ENCODE measurements at places on chromosomes 2 and 18. TPM values are rescaled to one million over a fixed set of nuclear protein-coding genes. Genes with fewer than 3 reads are reported as not detected.

ARL5A gene
- total RNA-seq: 45.3 TPM

PXDN gene
- total RNA-seq: 3.1 TPM

EIF4E2 gene
- 59.9 TPM for total RNA-seq

CD207 gene
- not detected for total RNA-seq

SFT2D3 gene
- total RNA-seq: 4.6 TPM

GRCh38 chr2:11866358-11867335, 120.2 kb downstream of the LPIN1 start:
- DNase-seq: peak; percentile 19
- H3K4me1 ChIP-seq: peaks cover 13% of the 10 kb centered on the region
- no peaks in the 10 kb centered on the region for H3K36me3 ChIP-seq
- H3K27me3 ChIP-seq: peaks cover 16% of the 10 kb centered on the region
- H3K4me3 ChIP-seq: no peak overlapping the region

- DNase-seq: no peak
- no peak overlapping the region for H3K4me3 ChIP-seq
- no peaks in the 10 kb centered on the region for H3K27me3 ChIP-seq
- no peaks in the 10 kb centered on the region for H3K36me3 ChIP-seq
Measured at GRCh38 chr2:55111570-55112228, 61.4 kb upstream of the RTN4 start.

GRCh38 chr2:210792000-210792399, 235.6 kb downstream of the CPS1 start:
- no peak for DNase-seq
- H3K4me3 ChIP-seq: no peak overlapping the region
- no peaks in the 10 kb centered on the region for H3K36me3 ChIP-seq
- H3K4me1 ChIP-seq: no peaks in the 10 kb centered on the region

DNA sequence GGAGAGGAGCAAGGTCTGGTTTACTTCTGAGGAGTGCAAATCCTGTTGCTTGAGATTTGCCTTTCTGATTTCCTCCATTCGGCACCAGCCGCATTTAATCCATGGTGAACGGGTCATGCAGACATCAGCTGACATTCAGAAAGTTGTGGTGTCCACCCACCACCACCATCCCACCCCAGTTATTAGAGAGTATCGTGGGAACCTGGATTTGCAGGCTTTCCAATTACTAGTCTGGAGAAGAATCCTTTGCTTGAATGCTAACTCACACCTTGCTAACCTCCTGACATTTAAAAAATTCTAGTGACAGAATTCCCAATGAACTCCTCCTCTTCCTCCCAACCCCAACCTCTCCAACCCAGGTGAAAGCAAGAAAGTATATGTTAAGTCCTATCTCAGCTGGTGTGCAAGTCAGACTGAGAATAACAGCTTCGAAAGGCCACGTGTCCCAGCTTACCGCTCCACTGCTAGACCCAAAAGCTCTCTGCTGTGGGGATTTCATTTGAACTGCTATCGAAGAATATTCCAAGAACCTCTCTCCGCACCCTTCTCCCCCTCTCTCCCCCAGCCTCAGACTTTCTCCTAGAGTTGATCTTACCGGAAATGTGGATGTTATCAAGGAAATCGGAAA, 17.7 kb downstream of the BCL11A start:
- no peaks in the 10 kb centered on the region for H3K4me1 ChIP-seq
- no peak overlapping the region for H3K4me3 ChIP-seq
- peaks cover 78% of the 10 kb centered on the region for H3K27me3 ChIP-seq
- no peak overlapping the region for H3K27ac ChIP-seq
- no peak for DNase-seq

GRCh38 chr2:33526132-33526531, 49.7 kb downstream of the RASGRP3 start:
- peaks cover 43% of the 10 kb centered on the region for H3K36me3 ChIP-seq
- no peak for DNase-seq
- no peaks in the 10 kb centered on the region for H3K27me3 ChIP-seq
- H3K4me3 ChIP-seq: no peak overlapping the region
- H3K27ac ChIP-seq: no peak overlapping the region

DNA sequence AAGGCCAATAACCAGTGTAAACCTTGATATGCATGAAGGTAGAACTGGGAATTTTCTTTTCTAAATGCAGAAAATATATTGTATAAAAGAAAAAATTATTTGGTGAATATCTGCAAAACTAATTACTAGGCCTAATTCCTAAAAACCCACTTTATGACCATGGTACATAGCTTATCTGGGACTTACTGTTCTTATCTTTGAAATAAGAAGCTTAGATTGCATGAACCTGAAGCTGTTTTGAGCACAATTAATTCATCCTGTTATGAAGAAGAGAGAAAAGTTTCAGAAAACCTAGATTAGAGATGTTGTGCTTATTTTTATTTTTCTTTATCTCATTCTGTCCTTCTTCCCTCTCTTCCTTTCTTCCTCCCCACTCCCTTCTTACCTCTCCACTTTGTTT, 235.0 kb downstream of the GULP1 start:
- DNase-seq: no peak
- no peaks in the 10 kb centered on the region for H3K4me1 ChIP-seq
- no peaks in the 10 kb centered on the region for H3K27me3 ChIP-seq
- H3K27ac ChIP-seq: no peak overlapping the region

GRCh38 chr2:156279446-156280150, 52.9 kb downstream of the NR4A2 start:
- no peak for DNase-seq
- H3K4me3 ChIP-seq: no peak overlapping the region
- H3K27ac ChIP-seq: no peak overlapping the region

GRCh38 chr2:207481924-207482323, 47.8 kb upstream of the CREB1 start:
- H3K27me3 ChIP-seq: peaks cover 6% of the 10 kb centered on the region
- H3K4me3 ChIP-seq: no peak overlapping the region
- no peak for DNase-seq
- H3K4me1 ChIP-seq: peaks cover 7% of the 10 kb centered on the region
- no peaks in the 10 kb centered on the region for H3K36me3 ChIP-seq
